NCI-H526 treated with DMSO at 0.1 percent for 48 hours (cell line): ENCODE measurements at places on chromosomes 2 and 18.

DNA sequence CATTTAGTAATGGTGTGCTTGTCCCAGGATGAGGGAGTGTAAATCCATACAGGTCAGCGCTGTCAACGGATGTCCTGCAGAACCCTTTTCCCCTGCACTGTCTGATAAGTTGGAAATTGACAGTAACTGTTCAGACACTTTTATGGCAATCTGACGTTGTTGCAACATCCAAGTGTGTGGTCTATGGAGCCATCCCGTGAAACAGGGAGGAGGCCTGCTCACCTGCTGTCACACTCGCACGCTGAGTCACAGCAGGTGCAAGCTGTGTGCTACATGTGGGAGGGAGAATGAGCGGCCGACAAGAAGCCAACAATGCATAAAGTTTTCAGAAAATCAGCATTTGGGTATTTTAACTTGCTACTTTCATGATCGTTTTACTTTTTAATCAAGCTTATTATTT is 43.7 kb upstream of the RMDN2 start:
- DNase-seq: no peak

DNA sequence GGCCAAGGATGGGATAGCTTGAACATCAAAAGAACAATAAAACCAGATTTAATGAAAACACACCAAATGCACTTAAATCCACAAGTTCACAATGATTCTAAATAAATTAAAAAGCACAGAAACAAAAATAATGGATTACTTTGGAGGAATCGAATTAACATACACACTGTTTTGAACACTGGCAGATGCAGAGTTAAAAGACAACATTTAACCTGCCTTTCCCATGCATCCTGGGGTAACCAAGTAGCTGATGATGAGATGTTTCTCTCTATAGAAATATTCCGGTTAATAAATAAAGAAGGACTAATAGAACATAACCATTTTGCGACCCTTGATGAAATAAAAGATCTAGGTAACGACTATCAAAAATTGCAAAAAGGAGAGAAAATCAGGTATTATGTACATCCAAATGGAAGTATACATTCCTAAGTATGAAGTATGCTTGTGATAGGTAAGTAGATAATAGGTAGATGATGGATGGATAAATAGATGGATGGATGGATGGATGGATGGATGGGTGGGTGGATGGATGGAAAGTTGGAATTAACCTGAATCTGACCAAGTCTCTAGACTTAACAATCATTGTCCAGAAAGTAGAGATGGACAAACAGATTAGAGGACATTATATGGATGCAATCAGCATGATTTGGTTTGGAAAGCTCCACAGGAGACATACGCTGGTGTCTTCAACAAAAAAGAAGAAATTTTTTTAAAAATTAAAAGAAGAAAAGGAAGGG is 57.4 kb upstream of the MYCN start:
- no peak for DNase-seq

DNA sequence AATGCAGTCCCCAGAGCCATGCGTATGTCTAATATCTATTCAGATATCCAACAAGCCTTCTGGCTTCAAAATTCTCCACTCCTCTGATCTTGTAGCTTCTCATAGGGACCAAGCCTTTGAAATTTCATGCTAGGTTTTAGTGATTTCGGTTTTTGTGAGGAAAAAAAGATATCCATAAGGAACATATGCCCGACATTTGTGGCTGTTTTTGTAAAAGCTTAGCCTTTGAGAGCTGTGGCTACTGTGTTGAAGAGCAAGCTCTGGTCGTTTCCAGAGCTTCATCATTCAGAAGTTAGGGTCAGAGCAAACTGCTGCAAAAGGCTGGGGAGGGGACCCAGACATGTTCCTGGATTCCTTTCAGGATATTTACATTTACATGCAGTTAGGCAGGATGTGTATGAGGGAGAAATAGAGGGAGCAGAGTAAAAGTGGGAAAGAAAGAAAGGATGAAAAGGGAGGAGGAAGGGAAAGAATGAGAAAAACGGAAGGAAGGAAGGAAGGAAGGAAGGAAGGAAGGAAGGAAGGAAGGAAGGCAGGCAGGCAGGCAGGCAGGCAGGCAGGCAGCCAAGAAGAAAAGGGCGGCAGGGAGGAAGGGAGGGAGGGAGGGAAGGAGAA is 70.2 kb downstream of the NCKAP5 start:
- DNase-seq: no peak

- no peak for DNase-seq
These were observed 143.7 kb downstream of the USP34 start for GRCh38 chr2:61327173-61327572.

- no peak for DNase-seq
These were observed 61.3 kb upstream of the SH3RF3 start for GRCh38 chr2:109067631-109068125.

DNA sequence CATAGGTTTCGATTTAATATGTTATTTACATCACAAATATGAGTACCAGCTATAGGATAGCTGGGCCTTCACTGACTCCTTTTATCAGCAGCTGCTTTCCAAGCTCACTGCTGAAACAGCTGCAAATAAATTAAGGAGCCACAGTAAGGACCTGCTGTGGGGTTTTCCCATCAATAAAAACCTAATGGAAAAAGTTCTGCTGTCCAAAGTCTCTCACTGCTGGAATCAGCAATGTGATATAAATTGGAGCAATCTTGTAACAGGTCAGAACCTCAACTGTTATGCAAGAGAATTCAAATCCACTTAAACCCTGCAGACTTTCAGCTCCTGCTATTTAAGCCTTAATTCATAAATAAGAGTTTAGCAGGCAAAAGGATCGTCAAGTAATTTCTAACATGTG is 61.3 kb downstream of the NEB start:
- DNase-seq: no peak

GRCh38 chr2:96489663-96490062 is 15.5 kb downstream of the NEURL3 start:
- DNase-seq: no peak

GRCh38 chr2:54545702-54546450 is 89.7 kb downstream of the SPTBN1 start:
- no peak for DNase-seq

DNA sequence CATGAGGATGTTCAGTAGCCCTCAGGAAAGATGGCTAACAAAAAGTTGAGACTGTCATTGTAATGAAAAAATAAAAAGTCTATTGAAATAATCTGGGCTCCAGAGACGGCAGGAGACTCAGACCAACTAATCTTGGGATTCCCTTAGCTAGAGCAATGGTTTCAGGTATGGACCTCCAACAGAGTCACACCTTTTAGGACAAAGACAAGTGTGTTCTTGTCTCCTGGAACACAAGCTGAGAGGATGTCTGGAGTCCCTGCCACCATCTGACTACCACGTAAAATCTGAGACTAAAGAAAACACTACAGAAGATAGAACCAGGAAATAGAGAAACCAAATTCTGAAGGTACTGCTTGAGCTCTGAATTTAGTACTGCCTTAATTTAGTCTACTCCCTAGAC is 103.3 kb upstream of the RBBP8 start:
- no peak for DNase-seq

GRCh38 chr18:12278741-12279682 is 24.9 kb downstream of the CIDEA start:
- DNase-seq: no peak

DNA sequence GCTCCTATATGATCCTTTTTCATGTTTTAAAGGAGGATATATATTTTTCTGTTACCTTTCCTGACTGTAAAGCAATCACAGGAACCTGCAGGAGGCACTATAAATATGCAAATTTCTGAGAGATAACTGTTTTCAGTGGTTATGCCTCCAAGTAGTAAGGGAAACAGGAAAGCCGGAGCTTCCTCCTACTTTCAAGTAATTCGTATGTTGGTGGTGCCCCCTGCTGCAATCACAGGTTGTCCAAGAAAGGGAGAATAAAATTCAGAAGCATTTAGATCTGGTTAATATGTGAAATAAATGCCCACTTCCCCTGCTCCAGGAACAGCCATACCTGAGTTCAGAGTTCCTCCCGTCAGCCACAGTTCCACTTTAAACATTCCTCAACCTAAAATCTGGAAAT is 12.0 kb upstream of the BCL11A start:
- DNase-seq: peak; percentile 36

DNA sequence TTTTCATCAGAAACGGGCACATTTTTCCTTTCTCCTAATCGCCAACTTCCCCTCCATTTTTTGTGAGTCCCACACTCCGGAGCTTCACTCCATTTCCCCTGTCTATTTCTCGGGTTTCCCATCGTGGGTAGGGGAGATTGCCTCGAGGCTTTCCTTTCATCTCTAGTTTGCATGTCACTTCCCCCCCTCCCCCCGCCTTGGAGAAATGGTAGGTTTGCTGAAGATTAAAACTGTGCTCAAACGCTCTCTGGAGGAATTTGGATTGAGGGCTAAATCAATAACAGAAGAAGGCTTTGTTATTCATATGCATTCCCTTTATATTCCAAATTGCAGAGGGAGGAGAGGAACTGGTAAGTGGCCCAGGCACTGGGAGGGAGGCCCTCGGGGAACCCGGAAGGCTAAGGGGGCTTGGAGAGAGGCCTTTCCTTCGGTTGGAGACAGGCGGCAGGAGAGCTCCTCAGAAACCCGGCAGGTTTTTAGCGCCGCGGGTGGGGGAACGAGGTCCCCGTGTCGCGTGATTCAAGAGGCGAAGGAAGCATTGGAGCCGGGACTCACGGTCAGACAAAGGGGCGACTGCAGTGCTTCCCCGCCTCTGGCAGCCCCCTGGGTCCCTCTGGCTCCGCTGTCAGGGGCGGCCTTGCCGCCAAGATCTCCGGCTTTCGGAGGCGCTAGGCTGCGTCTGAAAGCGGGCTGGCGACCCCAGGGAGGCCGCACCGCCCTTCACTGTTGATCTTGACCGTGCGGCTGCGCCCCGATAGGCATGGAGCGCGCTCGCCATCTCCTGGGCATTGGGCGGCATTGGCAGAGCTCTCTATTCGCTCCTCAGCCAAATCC is 2.4 kb upstream of the HOXD12 start:
- DNase-seq: peak; percentile 88

- DNase-seq: no peak
These were observed 387.6 kb downstream of the FIGN start for GRCh38 chr2:163347982-163348856.

GRCh38 chr2:71599038-71599437 is 145.7 kb downstream of the DYSF start:
- no peak for DNase-seq

DNA sequence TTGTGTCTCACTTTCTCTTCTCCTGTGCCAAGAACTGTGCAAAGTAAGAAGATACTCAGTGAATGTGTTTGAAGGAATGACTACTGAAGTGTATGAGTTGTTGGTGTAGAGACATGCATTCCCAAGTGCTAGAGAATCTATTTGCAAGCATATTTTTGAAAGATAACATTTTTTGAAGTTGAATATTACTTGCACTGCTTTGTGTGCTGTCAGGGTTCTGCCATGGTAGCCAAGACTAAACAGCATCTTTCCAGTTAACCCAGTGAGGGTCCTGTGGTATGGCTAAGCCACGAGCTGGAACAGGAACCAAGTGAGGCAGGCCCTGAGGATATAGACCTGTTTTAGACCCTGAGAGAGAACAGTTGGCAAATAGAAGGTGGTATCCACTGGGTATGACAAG is 35.2 kb upstream of the EFEMP1 start:
- no peak for DNase-seq

DNA sequence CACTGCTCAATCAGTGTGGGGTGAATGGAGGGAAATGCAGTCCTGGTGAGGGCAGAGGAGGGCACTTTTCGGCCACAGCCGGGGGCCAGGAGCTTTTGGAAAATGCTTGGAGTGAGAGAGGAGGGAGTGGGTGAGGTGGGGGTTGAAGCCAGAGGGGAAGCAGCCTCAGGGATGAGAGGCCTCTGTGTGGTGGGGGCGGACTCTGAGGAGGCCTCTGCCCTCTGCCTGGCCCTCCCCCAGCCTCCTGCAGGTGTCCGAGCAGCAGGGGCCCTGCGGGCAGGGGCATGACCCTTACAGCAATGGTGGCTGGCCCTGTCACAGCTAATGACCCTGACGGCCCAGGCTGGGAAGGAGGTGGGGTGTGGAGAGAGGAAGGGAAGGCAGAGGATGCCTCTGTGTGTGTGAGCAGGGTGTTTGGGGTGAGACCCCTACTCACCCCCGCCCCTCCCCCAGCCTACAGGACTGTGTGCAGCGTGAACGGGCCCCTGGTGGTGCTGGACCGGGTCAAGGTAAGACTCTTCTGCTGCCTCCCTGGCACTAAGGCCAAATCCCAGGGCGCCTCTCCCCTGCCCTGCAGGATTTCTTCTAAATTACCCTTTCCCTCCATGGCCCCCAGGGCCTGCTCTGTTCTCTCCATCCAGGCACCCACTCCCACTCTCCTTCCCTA is 7.6 kb downstream of the ATP6V1B1 start:
- no peak for DNase-seq

DNA sequence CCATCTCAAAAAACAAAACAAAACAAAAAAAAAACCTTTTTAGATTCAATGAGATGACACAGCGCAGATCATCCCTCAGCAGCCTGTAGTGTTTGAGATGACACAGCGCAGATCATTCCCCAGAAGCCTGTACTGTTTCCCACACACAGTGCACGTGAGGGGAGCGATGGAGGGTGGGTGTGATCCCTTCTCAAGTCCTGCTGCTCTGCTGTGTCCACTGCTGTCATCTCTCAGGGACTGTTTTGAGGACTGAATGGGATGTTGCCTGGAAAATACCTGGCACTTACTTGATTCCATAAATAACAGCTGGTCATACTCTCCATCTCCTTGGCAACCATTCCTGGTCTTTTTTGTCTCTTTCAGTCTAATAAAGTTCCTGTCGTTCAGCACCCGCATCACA is 25.7 kb downstream of the TGOLN2 start:
- DNase-seq: no peak

GRCh38 chr18:74456349-74457042 is 612 bp downstream of the DIPK1C start:
- DNase-seq: no peak

DNA sequence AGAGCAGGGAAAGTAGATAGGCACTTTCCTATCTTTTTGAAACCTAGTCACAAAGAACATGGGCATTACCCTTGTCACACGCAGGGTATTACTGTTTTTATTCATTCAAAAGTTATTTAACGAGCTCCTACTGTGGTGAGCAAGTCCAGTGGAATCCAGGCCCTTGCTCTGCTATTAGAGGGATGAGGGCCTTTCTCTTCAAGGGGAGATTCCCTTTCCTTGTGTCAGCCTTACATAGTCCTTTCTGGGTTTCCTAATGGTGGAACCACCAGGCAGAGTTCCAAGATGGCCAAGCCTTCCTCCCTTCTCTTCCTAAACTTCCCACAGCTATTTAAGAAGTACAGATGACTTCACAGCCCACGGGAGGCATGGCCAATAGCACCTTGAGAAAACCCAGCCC is 64.6 kb downstream of the SPTBN1 start:
- no peak for DNase-seq
